ENCODE measurements at places on chromosomes 16 and 17. TPM values are rescaled to one million over a fixed set of nuclear protein-coding genes. Genes with fewer than 3 reads are reported as not detected.
A peak's percentile ranks its signal among the peaks of the same experiment; 100 is the strongest.

DNA sequence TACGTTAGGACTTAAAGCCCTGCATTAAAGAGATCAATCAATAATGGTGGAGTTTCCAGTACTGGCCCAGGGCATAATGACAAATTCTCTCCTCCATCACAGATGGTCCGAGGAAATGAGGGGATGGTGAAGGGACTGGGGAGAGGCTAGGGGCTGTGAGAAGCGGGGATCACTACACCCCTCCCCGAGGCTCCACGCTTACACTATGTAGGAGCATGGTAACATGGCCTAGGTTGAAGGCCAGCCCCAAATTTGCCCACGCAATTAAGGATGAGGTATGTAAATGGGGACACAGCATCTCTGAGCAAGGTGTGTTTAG, 8.0 kb upstream of the AKTIP start:
- no peak for DNase-seq

DNA sequence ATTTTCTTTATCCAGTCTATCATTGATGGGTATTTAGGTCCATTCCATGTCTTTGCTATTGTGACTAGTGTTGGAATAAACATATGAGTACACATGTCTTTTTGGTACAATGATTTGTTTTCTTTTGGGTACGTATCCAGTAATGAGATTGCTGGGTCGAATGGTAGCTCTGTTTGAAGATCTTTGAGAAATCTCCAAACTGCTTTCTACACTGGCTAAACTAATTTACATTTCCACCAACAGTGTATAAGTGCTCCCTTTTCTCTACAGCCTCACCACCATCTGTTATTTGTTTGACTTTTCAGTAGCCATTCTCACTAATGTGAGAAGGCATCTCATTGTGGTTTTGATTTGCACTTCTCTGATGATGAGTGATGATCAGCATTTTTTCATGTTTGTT, 103.7 kb downstream of the GOSR1 start:
- DNase-seq = no peak

- no peak for DNase-seq
These were observed 28.2 kb downstream of the USP31 start for GRCh38 chr16:23121024-23121423.

DNA sequence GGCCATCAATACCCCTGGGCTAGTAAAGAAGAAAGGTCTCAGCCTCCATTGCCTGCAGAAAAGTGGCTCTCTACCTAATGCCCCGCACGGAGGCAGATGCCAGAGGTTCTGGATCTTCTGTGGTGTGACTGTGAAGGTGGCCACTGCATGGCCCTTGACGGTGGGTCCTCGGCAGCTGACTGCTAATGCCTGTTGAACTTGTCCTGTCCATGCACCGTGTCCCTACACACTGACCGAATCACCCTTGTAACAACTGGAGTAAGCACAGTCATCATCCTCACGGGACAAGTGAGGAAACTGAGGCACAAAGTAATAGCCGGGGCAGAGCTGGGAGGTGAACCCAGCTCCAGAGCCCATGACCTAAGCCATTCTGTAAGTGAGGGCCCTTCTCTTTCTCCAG, 48.8 kb downstream of the MYH11 start:
- no peak for DNase-seq

DNA sequence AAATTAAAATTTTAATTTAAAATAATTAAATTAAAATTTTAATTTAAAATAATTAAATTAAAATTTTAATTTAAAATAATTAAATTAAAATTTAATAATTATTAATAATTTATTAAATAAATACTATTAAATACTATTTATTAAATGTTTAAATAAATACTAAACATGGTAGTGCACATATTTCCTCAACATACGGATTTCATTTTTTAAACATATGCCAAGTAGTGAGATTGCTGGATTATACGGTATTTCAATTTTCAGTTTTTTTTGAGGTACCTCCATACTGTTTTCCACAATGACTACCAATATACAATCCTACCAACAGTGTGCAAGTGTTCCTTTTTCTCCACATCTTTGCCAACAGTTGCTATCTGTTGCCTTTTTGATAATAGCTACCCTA, 852.9 kb upstream of the CDH8 start:
- no peak for DNase-seq

- no peak for DNase-seq
These were observed 380.0 kb upstream of the XYLT1 start for GRCh38 chr16:17850581-17851250.

DNA sequence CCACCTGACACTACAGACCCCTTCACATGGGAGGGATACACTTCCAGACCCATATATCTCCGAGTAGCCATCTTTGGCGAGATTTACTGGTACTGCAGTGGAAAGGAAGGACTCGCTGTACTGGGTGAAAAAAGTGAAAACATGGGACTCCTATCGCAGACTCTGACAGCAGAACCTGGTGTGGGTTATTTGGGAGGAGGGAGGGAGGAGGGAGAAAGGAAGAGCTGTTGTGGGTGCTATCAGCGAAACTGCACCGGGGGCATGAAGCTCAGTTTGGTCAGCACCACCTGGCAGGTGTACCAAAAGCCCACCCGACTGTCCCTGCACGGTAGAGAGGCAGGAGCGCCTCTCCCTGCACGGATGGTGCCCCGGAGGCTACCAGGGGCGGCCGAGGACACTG, 5.0 kb downstream of the HBQ1 start:
- no peak for DNase-seq

DNA sequence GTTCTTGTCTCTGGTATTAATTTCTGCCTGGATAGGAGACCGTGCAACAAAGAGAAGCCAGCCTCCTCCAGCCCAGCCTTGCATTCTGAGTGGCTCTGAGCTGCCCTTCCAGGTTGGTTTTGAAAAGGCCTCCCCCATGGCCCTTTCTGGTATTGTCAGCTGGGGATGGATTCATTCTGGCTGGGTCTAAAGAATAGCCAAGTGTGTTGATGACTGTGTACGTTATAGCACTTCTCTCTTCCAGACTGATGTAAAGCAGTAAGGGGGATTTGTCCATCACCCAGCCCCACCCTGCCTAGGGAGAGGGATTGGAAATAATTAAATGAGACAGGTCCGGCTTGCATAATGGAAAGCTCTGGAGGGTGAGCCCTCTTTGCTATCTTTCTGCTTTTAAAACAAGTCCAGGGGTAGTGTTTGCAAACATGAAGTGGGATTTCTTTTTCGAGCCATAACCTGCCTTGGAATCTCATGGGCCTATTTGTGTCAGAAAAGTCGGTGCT, 146.4 kb downstream of the MSI2 start:
- DNase-seq = no peak

- DNase-seq = no peak
These were observed 68.6 kb upstream of the MRTFB start for GRCh38 chr16:14002416-14002990.

GRCh38 chr16:86723689-86724088, 145.3 kb downstream of the FOXL1 start:
- DNase-seq = no peak

- peak; percentile 64 for DNase-seq
These were observed 586 bp downstream of the MEAK7 start for GRCh38 chr16:84503751-84504395.

DNA sequence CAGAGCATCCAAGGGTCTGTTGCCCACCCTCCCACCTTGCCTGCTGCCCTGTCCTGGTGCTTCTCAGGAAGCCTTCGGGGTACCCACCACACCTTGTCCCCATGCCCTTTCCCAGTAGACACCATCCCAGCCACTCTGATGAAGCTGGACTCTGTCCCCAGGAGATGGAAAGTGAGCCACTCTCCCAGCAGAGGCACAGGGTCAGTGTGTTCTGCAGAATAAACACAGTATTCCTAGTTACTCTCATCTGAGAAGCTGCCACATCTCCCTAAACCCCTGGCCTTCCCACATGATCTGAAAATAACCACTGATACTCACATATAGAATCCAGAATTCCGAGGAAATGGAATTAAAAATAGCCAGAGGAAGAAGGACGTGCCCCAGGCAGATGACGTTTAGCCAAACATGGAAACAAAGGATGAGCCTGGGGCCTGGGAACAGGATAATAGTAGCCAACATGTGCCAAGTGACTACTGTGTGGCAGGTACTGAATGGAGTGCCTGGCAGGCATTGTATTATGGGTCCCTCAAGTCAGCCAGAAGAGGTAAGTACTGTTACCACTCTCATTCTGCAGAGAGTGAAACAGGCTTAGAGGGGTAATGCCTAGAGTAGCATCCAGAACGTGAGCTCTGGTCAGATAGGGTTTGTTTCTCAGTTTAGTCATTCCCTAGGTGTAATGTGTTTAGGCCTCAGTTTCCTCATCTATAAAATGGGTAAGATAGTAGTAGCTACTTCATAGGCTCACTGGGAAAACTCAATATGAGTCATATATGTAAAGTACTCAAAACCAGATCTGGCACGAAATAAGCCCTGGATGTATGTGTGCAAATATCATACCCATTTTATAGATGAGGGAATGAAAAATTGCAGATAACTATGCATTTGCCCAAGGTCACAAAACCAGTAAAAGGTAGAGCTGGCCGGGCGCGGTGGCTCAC, 20.8 kb upstream of the PEMT start:
- no peak for DNase-seq

- DNase-seq = no peak
These were observed 11.3 kb upstream of the CHST6 start for GRCh38 chr16:75506574-75506973.

- DNase-seq = no peak
These were observed 3.2 kb downstream of the FAHD1 start for GRCh38 chr16:1830213-1830612.

GRCh38 chr17:34580685-34581445, 1.5 kb downstream of the TMEM132E start:
- DNase-seq = no peak

GRCh38 chr17:21540502-21540901, 151.8 kb upstream of the KCNJ18 start:
- DNase-seq = no peak

- DNase-seq = no peak
These were observed 53.1 kb downstream of the MRC2 start for GRCh38 chr17:62680541-62681052.

- no peak for DNase-seq
These were observed 13.3 kb downstream of the MIEN1 start for GRCh38 chr17:39716879-39717536.

The DYNLRB2 gene
- total RNA-seq = not detected

The NPW gene
- not detected for total RNA-seq
